ENCODE measurements at places on chromosomes 4 and X.

- DNase-seq: peak; percentile 22
Measured at GRCh38 chr4:146370841-146371240, 150.9 kb downstream of the SLC10A7 start.

- DNase-seq: no peak
Measured at GRCh38 chr4:121030131-121030530, 42.2 kb downstream of the NDNF start.

DNA sequence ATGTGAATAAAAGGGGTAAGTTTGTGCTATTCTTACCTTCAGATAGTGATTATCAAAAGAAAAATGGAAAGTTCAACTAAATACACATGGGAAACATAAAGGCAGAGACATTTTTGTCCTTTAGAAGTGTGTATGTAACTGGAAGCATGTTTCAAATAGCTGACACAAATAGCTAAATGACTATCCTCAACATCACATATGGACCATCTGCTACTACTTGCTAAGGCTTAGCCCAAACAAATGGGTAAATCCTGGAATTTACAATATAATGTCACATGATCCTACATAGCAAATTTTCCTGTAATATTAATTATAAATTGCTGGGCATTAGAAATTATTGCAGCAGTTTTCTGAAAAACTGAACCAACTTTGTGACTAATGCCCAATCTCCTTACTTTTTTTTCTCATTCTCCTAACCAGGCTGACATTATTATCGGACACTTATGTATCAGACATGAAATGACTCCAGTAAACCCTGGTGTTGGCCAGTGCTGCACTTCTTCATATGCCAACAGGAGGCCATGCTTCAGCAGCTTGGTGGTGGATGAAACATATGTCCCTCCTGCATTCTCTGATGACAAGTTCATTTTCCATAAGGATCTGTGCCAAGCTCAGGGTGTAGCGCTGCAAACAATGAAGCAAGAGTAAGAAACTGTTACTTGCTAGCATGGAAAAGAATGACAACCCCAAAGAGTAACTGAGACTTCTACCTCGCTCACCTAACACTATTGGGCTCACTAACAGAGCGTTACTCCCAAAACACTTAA lies 16.1 kb downstream of the AFP start:
- DNase-seq: no peak

- no peak for DNase-seq
Measured at GRCh38 chrX:57596516-57596915, 4.7 kb downstream of the ZXDB start.

DNA sequence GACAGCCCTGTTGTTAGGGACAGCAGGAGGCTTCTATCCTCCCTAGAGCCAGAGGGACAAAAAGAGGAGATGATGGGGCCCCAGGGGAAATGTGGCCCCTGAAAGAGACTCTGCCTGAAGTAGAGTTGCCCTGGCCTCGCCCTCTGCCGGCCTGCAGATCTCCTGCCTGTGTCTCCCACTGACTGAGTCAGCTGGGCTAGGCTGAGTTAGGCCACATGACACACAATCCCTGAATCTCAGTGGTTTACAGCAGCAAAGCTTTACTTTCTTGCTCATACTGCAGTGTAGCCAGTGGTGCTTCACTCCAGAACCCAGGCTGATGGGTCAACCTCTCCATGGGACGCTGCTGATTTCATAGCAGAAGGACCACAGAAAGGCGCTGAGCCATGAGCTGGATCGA lies 23.5 kb downstream of the DRD5 start:
- DNase-seq: peak; percentile 36

GRCh38 chr4:16413814-16414555 lies 187.7 kb upstream of the TAPT1 start:
- DNase-seq: no peak

DNA sequence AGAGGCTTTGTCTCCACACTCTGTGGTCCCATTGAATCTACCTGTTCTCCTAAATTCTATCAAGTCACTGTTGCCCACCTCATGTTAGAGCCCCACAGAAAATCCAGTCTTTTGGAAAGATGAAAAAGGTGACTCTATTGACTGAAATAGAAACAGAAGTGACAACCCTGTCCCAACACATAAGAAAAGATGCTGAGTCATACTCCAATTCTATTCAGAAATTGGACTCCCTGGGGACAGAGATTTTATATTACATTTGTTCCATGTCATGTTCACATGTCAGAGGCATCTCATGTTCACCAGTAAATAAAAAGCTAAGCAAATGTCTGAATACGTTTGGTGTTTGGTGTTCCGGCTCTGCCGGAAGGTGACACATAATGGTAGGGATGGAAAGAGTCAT lies 2.9 kb upstream of the GRPR start:
- no peak for DNase-seq

GRCh38 chrX:17860811-17861488 lies at the start of gene RAI2:
Gene RAI2 (minus strand): TSS chrX:17861298. CDS start chrX:17802010, 59,288 bp downstream.
- no peak for DNase-seq

DNA sequence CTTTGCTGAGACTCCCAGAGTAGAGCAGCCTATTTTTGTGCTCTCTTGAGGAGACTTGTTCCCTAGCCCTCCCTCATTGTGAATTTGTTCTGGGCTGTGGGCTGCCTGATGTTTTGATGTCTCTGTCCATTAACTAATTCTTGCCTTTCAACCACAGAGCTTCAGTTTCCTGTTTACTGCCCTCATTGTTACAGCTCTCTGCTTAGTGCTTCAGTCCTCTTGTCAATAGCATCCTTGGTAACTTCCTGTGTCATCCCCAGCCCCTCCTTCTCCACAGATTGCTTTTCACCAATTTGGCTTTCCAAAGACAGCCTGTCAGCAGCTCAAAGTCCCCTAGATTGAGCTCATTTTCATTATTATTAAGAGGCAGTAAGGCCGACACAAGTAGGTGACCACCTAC lies 69.9 kb downstream of the COX7B2 start:
- DNase-seq: no peak

GRCh38 chr4:43251841-43252240 lies 359.3 kb downstream of the GRXCR1 start:
- DNase-seq: peak; percentile 17

GRCh38 chrX:108511721-108512120 lies 72.1 kb downstream of the COL4A5 start:
- no peak for DNase-seq

- peak; percentile 79 for DNase-seq
Measured at GRCh38 chr4:98542011-98542410, 116.4 kb downstream of the TSPAN5 start.

DNA sequence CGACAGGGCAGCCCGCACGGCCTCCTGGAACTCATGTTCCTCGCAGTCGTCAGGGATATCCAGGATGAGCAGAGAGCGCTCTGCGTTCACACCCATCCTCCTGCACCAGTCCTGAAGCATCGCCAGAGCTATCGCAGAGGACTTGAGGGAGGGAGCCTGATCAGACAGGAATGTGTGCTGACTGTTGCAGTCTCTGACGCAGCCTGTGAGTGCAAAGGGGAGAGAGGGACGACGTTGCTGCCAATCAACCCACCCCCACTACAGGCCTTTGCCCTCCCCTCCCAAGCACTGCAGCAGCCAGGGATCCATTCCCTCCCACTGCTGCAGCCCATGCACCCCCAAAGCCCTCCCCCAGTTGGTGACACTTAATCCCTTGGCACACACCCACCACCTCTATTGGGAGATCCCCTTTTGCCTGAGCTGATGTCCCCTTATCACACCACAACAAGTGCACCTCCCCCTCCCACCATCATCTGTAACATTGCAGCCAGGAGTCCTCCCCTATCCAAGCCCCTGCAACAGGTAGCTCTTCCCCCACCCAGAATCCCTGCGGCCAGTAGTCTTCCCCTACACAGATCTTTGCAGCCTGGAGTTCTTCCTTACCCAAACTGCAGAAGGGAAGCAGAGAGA lies 897 bp downstream of the PNMA6F start:
- no peak for DNase-seq

DNA sequence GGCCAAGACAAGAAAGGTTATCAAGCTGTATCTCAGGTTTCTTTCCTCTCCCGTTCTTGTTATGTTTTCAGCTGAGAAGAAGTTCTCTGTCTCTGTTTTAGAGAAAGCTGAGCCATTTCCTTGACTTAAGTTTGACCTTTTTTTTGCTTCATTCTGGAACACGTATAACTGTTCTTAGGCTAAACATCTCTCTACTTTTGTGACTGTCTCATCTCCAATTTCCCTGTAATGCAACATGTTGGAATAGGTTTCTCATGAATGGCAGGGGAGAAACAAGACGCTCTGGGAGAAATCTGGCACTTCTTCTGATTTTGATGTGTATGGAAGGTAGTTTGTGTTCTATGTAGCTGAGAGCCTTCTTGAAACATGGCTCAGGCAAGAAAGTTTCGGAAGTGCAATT lies 36.2 kb upstream of the SFRP2 start:
- no peak for DNase-seq

GRCh38 chrX:101550362-101550750 lies at the start of gene ARMCX1:
Gene ARMCX1 (plus strand): TSS chrX:101550547. CDS start chrX:101552931, 2,384 bp downstream.
- peak; percentile 67 for DNase-seq

- DNase-seq: no peak
Measured at GRCh38 chrX:41457613-41458192, 10.6 kb downstream of the NYX start.

- DNase-seq: no peak
Measured at GRCh38 chrX:10531927-10532326, 88.5 kb downstream of the MID1 start.

DNA sequence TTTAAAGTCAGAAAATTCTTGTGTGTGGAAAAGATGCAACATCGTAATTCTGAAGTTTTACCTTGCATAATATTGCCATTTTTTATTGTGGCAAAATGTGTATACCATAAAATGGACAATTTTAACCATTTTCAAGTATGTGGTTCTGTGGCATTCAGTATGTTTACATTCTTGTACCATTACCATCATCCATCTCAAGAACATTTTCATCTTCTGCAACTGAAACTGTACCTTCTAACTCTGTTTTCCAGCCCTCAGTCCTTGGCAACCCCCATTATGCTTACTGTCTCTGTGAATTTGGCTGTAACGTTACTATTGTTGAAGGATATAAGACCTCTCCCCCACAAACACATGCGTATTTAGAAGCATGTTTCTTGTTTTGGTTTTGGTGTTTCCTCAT lies 123.2 kb downstream of the BMPR1B start:
- no peak for DNase-seq

GRCh38 chr4:155442267-155443105 lies 65.7 kb upstream of the MAP9 start:
- peak; percentile 77 for DNase-seq

- no peak for DNase-seq
Measured at GRCh38 chrX:103697687-103698086, 11.2 kb upstream of the MORF4L2 start.

DNA sequence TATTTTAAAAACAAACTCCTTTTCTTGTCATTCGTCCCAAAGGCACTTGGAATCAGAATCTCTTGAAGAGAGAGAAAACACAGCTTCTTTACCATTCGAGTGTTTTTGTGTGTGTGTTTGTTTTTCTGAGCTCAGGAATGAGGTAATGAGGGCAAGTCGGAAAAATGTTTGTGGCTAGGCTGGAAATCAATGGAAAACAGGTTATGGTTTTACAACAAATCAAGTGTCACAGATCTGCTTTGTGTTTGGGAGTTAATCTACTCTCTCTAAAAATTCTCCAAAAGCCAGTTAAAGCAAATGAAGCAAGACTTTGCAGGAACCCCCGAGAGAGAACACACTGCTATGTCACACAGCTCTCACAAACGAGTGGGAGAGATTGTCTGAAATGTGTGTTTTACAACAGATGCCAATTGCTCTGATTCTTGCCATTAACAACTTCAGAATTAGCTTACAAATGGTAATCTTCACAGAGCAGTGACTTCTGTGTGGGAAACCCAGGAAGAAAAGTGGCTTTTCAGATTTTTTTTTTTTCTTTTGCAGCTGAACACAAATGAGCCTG lies 264.1 kb downstream of the CBLL2 start:
- DNase-seq: peak; percentile 10

Measured in epithelial cell of esophagus (primary cell).